ENCODE measurements at places on chromosomes 2 and 18.
A peak's percentile ranks its signal among the peaks of the same experiment; 100 is the strongest.

- peak; percentile 92 for DNase-seq
Observed at GRCh38 chr2:27441958-27442919, at the start of gene KRTCAP3. KRTCAP3 (plus strand) TSS chr2:27442381; CDS start chr2:27442413, 32 bp downstream.

DNA sequence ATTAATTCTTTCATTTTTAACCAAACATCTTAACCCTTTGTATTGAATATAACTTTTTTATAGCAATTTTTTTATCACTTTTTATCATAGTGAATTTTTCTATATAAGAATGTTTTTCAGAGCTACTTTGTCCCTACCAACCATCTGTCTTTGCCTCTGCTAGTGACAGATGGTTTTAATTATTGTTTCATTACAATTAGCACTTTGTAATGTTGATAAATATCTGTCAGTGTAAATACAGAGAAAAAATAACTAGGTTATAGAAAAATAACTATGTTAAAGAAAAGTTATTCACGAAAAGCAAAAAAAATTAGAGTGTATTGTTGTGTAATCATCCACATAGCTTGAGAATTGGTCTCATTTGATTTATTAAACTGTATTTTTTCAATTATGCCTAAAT is 91.0 kb upstream of the CDH19 start:
- DNase-seq: no peak

DNA sequence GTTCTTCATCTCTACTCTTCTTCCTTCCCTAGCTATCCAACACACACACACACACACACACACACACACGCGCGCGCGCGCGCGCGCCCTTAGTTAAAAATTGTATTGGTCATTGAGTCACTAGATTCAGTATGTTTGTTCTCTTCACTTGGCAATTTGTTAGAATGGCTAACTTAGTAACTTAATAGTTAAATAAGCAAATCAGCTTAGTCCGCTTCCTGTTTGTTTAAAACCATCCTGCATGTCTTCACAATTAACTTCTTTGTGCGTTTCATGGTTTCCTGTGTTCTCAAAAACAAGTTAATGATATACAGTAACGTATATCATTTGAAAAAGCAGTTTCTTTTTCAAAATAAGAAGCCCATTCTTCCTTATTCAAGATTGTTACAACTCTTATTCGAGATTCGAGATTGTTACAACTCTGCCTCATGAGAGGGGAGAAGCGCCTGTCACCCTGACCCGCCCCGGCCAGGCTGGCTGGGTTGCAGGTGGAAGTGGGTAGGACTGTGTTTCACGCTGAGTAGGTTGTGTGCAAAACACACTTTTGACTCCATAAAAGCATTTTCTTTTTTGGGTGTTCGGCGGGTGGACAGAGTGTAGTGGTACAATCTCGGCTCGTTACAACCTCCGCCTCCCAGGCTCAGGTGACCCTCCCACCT is 9.5 kb upstream of the CNNM3 start:
- DNase-seq: no peak

GRCh38 chr2:12008425-12009061 is 262.1 kb downstream of the LPIN1 start:
- DNase-seq: peak; percentile 26

DNA sequence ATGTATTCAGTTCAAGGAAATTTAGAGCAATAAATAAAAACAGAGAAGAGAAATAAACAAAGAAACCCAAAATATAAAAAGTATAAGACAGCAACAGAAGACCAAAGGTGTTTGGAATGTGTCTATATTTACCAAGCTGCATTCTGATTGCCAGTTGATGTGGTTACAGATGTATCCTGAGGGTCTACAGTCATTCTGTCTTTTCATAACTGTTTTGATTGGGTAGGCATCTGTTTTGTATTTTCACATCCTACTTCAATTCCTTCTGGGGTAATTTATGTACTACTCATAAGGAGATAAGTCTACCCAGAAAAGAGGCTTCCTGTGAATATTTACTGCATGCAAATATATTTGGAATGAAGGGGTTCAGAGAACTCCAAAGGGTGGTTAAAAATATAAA is 596.8 kb upstream of the GCFC2 start:
- peak; percentile 17 for DNase-seq

DNA sequence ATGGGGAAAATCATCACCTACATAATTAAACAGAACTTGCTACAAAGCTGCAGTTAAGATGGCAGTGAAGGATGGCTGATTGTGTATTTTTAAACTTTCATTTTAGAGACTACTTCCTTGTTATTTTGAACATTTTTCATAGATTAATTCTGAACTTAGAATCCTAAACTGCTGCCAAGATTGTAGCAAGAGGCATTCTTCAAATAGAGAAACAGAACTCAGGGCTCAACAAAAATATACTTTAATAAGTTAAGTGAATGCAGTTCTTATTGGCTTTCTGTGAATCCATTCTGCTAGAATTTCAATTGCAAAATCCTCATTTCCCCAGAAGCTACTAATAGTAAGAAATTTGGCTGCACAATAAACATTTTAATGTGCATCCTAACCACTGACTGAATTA is 160.3 kb downstream of the L3MBTL4 start:
- no peak for DNase-seq

GRCh38 chr2:28539118-28539541 is 43.3 kb downstream of the PLB1 start:
- DNase-seq: no peak

GRCh38 chr18:74013955-74014354 is 133.7 kb downstream of the FBXO15 start:
- peak; percentile 75 for DNase-seq

GRCh38 chr2:170106102-170106840 is 71.7 kb upstream of the MYO3B start:
- no peak for DNase-seq

- DNase-seq: no peak
Observed at GRCh38 chr2:106094131-106094841, 99.8 kb downstream of the UXS1 start.

DNA sequence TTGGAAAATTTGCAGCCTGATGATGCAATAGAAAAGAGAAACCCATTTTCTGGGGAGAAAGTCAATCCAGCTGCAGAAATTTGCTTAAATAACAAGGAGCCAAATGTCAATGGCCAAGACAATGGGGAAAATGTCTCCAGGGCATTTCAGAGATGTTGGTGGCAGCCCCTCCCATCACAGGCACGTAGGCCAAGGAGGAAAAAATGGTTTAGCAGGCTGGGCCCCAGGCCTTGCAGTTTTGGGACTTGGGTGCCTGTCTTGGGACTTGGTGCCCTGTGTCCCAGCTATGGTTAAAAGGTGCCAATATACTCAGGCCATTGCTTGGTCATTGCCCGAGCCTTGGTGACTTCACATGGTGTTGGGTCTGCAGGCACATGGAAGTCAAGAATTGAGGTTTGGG is 368.2 kb downstream of the ERBB4 start:
- no peak for DNase-seq

DNA sequence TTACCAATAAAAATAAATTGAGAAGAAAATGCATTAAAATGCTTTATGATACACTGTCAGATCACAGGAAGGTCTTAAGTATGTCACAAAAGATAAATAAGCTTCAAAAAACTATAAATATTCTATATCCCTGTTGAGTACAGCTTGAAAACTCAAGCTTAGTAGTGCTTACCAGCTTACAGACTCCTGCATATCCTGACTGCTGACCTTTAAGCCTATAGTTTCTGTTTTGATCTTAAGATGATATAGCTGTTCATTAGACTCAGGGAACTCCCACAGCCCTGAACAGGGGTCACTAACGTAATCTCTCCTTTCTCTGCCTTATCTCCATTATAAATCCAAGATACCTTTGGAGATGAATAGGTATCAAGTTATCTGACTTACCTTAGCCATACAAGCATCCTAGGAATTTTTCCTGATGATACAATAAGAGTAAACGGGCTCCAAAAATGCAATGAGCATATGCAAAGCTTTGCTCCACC is 93.7 kb upstream of the RBBP8 start:
- no peak for DNase-seq

- DNase-seq: no peak
Observed at GRCh38 chr2:60867007-60867406, 14.4 kb upstream of the REL start.

GRCh38 chr2:69509011-69509749 is 71.9 kb upstream of the NFU1 start:
- no peak for DNase-seq

GRCh38 chr2:164065038-164065437 is 329.2 kb upstream of the FIGN start:
- no peak for DNase-seq

- DNase-seq: no peak
Observed at GRCh38 chr2:144712550-144712940, 192.6 kb upstream of the ZEB2 start.

Data from RWPE1 (cell line).